ENCODE measurements at places on chromosomes 5 and 9. TPM values are rescaled to one million over a fixed set of nuclear protein-coding genes. Genes with fewer than 3 reads are reported as not detected.

The SPINK6 gene
- total RNA-seq = not detected

DNA sequence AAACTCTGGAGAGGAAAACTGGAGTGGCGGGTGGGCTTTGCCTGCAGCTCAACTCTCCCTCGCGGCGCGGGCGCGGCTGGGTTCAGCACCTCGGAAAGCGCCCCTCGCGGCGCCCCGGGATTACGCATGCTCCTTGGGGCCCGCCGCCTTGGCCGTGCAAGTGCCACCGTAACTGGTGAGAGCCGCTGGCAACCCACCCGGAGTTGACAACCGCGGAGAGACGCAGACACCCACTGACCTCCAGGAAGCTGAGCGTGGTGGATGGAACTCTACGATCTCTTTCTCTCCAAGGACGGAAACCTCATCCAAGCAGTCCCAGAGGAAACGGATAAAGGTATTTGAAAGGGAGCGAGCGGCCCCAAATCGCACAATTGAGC is 194 bp upstream of the RXFP3 start:
- peak; percentile 72 for DNase-seq

DNA sequence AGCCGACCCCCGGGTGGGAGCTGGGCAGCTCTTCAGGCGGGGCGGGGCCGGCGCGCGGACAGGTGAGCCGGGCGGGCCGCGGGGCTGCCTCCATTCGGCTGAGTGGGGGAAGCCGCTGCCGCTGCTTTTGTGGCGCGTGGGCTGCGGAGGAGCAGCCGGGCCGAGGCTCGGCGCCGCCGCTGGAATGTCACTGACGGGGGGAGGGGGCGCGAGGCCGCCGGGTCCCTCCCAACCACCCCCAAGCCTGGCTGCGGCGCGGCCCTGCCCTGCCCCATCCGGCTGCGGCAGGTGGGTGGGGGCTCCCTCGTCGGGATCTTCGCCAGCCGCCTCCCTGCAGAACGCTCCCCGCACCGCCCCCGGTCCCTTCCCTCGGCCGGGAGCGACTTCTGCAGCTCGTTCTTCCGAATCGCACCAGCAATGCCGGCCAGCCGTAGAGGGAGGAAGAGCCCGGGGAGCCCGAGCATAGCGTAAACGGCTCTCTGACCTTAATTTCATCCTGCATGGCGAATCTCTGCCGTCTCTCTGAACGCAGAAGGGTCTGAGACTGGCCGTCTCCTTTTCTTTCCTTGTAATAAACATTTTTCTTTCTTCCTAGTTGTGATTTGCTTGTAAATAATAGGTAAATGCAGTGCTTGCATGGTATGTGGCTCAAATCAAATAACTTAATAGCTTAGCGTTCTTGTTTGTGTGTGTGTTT is 505 bp downstream of the SPTAN1 start:
- peak; percentile 56 for DNase-seq

DNA sequence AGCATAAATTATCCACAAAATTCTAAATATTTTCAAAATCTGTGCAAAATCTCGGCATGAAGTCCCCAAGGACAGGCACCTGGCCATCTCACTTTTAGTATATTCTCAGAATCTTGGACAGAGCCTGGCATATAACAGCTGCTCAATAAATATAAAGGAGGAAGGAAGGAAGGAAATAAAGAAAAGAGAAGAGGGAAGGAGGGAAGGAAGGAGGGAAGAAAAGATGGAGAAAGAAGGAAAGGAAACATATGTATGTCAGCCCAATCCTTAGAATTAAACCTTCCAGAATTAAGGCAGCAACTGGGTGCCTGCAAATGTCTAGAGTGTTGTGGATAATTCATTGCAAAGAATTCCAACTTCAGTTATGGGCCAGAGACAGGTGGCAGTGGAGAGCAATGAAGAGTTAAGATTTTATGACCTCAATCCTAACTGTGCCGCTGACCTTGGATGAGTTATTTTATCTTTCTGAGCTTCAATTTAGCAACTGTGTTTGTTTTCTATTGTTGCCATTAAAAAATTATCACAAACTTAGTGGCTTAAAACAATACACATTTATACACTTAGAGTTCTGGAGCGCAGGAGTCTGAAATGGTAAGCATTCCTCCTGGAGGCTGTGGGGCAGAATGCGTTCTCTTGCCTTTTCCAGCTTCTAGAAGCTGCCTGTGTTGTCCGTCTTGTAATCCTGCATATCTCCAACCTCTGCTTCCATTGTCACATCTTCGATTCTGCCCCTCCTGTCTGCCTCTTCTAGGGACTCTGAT is 200.9 kb upstream of the MSX2 start:
- DNase-seq = no peak

- no peak for DNase-seq
These were observed 613.1 kb downstream of the EBF1 start for GRCh38 chr5:158486566-158486965.

GRCh38 chr5:43573058-43573457 is 16.2 kb upstream of the PAIP1 start:
- no peak for DNase-seq

DNA sequence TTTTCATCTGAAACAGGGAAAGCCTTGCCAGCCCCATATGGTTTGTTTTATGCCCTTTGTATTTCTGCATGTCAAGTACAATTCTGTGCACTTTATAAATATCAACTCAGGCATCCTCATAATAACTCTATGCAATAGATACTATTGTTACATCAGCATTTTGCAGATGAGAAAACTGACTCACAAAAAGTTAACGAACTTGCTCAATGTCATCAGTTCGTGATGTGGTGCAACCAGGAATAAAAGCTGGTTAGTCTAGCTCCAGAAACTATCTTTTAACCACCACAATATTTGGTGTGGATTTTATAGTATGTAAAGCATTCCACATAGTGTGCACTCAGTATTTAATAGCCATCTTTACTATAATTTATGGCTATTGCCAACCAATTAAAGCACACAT is 134.9 kb downstream of the MRPS30 start:
- DNase-seq = no peak

DNA sequence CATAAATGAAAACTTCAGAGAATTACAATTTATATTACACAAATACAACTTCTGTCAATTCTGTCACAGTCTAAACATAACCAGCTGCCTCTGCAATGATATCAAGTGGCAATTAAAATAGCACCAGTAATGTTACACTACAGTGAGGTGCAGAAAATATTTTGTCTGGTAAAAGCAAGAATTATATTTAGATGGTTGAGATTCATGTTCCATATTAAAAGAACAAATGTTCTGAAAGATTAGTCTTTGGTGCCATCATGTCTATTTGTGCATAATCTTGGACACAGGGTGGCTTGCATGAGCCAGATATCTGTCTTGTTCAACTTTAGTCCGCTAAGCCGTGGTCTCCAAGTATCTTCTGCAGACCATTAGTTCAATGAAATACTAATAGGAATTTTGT is 29.0 kb upstream of the PRR16 start:
- no peak for DNase-seq

DNA sequence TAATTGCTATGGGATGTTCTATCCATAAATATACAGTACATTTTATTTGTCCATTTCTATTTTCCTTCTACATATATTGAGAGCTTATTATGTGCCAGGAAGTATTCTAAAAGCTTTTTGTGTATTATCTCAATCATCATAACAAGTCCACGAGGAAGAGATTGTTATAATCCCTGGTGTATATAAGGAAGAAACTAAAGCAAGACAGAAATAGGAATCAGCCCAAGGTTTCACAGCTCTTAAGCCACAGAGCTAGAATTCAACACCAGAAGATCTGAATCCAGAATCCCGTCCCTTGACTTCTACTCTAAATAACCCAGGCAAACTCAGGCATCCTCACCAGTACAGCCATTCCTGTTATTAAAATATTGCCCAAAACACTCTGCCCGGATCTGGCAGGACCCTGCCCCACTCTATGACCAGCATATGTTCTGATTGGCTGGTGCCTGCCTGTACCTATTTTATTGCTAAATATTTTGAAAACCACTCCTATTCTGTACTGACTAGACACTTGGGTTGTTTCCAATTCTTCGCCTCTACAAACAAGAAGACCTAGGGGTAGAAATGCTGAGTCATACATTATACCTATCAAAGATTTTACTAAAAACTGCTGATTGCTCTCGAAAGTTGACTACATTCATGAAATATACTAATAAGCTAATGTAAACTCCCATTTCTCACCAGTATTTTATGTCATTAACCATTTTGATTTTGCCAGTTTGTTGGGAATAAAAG is 297.4 kb downstream of the ENC1 start:
- DNase-seq = no peak

GRCh38 chr9:16559418-16560188 is 310.9 kb downstream of the BNC2 start:
- DNase-seq = no peak

- DNase-seq = no peak
These were observed 9.4 kb downstream of the B4GALT7 start for GRCh38 chr5:177609076-177610059.

- no peak for DNase-seq
These were observed 315.7 kb downstream of the MAT2B start for GRCh38 chr5:163821142-163821541.

DNA sequence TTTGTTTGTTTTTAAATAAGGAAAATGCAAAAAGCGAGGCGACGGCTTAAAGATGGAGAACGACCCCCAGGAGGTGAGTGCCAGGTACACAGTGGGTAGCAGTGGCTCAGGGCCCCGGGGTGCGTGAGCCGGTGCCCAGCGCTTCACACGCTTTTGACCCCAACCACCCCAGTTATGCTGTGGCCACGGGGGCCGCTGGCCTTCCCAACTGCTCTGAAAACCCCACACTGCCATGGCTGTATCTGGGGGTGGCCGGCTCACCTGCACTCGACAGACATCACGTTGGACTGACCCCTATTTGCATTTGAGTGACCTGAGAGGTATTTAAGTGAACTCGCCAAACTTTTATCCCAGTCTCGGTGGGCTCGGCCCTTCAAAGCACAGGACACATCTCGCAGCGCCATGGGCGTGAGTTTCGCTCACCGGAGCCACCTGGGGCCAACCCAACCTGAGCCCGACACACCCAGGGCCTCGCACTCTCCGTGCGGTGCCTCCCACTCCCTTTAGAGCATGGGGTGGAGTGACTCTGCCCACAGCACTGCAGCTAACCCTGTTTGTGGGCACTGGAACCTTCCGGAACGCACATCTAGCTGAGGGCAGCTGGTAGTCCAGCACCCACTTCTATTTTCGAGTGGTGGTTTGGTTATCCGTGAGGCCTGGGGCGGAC is 13.7 kb upstream of the AJM1 start:
- no peak for DNase-seq

The DPYSL3 gene
- total RNA-seq = 18.0 TPM

The SPINK9 gene
- total RNA-seq = not detected

- DNase-seq = no peak
These were observed 57.7 kb upstream of the MEF2C start for GRCh38 chr5:88940713-88941112.

The NR5A1 gene
- total RNA-seq = 0.65 TPM

- no peak for DNase-seq
These were observed 190.6 kb downstream of the DAB2IP start for GRCh38 chr9:121841771-121842611.

DNA sequence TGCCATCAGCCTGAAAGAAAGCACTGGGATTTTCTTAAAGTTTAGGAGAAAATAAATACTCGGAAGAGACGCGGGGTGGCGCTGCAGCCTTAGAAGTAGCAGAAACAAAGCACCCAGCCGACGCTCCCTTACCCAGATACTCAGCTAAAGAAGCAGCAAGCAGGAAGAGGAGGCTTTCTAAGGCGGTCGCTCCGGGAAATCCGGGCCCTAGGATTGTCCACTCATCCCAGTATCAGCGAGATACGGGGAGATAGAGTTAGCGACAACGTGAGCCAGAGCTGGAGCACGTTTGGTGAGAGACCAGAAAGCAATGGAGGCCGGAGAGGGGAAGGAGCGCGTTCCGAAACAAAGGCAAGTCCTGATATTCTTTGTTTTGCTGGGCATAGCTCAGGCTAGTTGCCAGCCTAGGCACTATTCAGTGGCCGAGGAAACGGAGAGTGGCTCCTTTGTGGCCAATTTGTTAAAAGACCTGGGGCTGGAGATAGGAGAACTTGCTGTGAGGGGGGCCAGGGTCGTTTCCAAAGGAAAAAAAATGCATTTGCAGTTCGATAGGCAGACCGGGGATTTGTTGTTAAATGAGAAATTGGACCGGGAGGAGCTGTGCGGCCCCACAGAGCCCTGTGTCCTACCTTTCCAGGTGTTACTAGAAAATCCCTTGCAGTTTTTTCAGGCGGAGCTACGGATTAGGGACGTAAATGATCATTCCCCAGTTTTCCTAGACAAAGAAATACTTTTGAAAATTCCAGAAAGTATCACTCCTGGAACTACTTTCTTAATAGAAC is at the start of gene PCDHB2:
Gene PCDHB2, plus strand, starts transcription at position 135 of the 782 bp plus-strand sequence. Its CDS starts 176 bp downstream, at position 311.
- DNase-seq = peak; percentile 39

DNA sequence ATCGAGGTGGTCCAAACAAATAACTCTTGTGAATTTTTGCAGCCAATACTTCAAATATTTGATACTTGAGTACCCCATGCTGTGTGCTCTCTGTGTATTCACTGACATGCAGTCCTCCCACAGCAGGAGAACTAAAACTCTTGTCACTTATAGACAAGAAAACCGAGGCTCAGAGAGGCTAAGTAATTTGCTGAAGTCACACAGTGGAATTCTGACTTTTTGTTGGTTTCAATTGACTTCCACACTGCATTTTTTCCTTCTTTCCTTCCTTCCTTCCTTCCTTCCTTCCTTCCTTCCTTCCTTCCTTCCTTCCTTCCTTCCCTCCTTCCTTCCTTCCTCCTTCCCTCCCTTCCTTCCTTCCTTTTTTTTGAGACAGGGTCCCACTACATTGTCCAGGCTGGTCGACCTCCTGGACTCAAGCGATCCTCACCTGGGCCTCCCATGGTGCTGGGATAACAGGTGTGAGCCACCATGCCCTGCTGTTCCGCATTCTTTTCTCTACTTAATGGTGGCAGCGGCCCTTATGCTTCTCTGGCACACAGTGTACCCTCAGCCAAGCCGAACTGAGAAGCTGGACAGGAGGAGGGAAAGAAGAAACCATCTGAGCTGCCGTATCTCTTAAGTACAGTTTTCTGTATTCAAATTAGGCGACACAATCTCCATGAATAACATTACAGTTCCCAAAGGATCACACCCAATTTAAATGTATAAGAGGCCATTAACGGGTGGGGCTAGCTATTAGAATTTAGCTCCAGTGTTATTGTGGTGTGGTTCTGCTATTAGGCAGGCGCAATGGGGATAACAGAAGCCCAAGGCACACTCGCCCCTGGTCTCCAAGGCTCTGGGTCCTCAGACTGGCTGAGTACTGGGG is 38.4 kb upstream of the GRHPR start:
- no peak for DNase-seq

The RGS14 gene
- 10.1 TPM for total RNA-seq

DNA sequence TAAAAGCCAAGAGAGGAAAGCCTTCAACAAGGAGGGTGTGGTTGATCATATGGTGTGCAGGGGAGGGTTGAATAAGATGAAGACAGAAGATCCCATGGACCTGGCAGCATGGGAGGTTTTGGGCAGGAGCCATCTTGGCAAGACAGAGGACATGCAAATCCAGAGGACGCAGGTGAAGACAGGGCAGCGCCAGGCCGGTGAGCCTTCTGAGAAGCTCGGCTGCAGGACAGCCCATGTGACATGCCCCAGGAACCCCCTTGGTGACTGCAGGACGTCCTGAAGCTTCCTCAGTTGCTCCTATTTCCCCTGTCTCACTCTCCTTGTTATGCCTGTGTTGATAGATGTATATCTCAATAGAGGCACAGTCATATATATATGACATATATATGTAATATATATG is 159.4 kb downstream of the GADD45G start:
- DNase-seq = no peak

- DNase-seq = no peak
These were observed 34.6 kb upstream of the COL15A1 start for GRCh38 chr9:98908897-98909634.

Data from psoas muscle (tissue), 8 donors.